Activated gamma-delta T cell treated with Interleukin-2 at 50 U/mL for 16 hours (primary cell): ENCODE measurements at places on chromosomes 3 and 15.

GRCh38 chr3:188417766-188418165 is 263.8 kb downstream of the LPP start:
- DNase-seq, result no peak

DNA sequence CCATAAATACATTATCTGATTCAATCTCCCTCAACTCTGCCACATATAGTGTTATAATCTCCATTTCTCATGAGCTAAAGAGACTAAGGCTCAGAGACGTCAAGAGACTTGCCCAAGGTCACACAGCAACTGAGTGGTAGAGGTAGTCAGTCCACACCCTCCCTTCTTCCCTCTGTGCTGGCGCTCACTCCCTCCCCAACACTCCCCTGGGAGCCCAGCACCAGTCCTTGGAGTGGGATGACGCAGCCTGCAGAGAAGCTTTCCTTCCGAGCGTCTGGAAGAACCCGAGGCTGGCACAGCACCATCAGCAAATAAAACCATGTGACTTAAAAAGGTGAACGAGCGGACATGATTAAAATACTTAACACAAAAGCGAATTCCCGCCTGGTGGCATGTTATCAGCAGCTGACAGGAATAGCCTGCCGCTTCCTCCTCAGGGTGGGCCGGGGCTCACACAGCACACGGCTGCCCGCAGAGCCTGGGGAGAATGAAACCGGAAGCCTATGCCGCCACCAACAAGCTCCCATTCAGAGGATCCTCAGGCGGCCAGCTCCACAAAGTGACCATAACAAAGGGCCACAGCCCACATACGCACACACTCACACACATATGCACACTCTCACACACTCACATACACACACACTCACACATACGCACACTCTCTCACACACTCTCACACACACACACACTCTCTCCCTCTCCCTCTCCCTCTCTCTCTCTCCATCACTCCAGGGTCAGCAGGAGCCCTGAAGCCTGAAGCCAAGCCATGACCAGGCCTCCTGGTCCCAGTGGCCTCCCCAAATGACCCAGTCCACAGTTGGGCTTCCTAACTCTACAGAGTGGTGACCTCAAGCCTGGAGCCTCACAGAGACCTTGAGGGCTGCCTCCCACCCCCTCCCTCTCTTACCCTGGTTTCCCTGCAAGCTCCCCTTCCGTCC is 120.5 kb downstream of the XXYLT1 start:
- peak; percentile 13 for DNase-seq

DNA sequence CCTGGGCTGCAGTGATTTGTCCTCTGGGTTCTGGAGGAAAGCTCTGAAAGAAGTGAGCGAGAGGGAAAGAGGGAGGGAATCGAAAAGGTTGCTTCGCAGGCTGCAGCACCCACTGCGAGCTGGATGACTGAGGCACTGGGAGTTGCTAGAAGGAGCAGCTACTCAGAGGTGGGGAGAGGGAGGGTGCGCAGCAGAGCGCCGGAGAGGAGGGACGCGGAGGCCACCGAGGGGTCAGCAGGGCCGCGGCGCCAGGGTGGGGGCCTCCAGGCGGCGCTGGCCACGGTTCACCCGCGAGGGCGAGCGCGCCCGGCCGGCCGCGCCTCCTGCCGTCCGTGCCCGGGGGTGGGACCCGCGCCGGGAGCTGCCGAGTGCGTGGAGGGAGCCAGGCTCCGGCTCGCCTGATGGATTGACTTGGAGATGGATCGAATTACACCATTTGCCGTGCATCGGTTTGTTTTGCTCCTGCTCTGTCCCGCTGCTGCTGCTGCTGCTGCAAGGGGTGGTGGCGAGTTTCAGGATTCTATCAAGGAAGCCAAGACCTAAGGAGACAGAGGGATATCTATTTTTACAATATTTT is at the start of gene SEMA6D:
SEMA6D (plus strand) TSS at position 470 of the 577 bp plus-strand sequence. CDS start 42,294 bp downstream, outside the sequence.
- no peak for DNase-seq

GRCh38 chr3:157042226-157042625 is 117.7 kb downstream of the CCNL1 start:
- DNase-seq, result no peak

GRCh38 chr15:55917881-55918296 is 75.5 kb downstream of the NEDD4 start:
- DNase-seq, result no peak

DNA sequence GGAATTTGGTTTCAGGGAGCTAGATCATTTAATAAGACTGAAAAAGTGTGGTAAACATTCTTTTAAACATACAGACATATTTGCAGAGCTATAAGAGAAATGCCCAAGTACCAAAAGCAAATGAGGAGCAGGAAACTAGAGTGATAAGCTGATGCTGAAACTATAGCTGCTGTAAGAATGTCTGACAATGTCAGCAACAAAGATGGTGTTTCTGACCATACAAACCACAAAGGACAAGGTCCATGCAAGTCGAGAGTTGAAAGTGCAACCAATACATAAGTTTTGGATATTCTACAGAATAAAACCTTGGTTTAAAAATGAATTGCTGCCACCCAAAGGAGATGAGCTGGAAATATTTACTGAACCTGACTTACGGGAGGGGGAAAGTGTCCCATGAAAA is 610.2 kb downstream of the TBL1XR1 start:
- no peak for DNase-seq

GRCh38 chr3:43893727-43894126 is 203.0 kb downstream of the ABHD5 start:
- DNase-seq, result no peak

DNA sequence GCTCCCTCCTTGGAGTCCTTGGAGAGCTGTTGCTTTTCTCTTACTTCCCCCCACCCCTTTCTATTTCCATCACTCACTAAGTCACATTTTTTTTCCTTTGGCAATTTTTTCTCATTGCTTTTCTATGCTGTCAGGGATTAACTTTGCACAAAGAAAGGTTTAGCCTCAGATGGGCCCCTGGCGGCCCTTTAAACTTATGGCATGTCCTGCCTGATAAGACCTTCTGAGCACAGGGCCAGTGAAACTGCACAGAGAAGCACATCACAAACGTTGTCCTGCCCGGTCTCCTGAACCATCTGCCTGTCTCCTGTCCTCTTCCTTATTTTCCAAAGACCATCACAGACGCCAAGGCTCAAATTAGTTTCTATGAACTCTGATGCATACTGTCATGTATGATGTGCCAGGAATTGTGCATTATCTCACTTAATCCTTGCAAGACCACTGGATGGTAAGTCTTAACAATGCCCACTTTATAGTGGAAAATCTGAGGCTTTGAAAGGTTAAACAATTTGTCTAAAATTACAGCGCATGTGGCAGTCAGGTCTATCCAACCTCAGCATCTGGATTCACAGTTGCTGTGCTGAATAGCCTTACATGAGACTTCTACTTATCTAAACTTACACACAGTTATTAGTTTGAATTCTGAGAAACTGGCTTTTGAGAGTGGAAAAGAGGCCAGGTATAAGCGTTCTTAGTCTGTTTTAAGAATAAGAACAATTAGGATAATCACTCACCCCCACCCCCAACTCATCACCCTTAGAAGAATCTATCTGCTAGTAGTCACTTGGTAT is 648.1 kb downstream of the NTRK3 start:
- no peak for DNase-seq

DNA sequence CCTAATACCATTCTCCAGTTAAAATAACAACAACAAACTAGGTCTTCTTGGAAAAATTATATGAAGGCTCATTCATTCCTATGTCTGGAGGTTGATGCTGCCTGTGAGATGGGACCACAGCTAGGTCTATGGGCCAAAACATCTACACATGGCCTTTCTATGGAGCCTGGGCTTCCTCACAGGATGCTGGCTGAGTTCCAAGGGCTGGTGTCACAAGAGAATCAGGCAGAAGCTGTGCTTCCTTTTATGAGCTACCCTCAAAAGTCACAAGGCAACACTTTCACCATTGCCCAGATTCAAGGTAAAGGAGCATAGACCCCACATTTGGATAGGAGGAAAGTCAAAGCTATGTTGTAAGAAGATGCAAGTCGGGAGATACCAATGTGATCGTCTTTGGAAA is 4.6 kb upstream of the RTP2 start:
- DNase-seq, result no peak

DNA sequence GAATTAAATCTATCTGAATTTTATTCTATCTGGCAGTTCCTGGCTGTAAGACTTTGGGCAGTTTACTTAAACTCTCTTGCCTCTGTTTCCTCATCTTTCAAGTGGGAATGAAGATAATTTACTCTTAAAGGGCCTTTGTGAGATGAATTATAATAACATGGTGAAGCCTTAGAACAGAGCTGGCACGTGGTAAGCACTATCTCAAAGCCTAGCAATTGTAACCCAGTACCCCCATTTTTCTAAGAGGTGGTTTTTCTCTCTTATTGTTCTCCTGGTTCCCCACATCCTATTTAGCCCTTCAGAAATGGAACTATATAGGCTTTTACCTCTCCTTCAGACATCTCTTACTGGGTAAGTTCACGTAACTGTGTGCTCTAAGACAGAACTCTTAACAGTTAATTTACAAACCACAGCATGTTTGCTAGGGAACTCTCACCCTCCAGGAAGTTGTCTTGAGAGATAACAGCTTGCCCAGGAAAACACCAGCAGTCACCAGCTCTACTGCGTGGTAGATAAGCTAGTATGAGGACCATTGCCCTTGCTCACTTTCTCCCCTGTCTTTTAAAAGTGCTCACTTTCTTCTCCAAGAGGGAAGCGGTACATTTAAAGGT is 12.3 kb upstream of the CRBN start:
- no peak for DNase-seq

- no peak for DNase-seq
Observed at GRCh38 chr3:23193831-23194230, 9.3 kb upstream of the UBE2E2 start.

DNA sequence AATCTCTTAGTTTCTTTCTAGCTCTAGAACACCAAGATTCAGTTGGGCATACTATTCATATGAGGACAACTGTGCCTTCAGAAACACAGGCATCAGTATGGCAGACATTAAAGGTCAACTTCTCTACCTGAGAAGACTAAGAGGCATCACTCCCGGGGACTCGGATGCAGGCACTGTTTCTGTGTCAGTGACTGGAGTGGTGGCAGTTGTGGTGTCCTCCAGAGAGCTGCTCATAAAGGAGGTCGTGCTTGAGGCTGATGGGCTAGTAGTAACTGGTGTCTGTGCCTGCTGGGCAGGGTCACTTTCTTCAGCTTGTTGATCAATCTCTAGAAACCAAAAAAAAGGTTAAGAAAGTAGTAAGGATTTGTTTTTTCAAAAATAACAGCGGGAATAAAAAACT is 75.2 kb downstream of the FBXL22 start:
- DNase-seq, result no peak

DNA sequence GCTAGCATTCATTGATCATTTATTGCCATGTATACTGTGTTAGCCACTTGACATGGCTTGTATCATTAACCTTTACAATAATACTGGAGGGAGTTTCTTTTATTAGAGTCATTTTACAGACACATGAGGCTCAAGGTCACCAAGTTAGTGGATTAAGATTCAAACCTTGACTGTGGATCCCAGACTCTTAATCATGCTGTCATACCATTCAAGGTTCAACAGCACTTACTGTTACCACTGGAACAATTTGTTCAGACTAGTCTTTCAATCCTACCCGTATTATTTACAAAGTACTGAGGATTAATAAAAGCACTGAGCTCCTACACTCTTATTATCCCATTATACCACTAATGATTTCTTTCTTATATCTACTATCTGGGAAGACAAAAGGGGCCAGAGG is 1.2 kb downstream of the COX17 start:
- DNase-seq, result no peak

GRCh38 chr15:71888797-71889196 is 78.4 kb downstream of the NR2E3 start:
- no peak for DNase-seq

DNA sequence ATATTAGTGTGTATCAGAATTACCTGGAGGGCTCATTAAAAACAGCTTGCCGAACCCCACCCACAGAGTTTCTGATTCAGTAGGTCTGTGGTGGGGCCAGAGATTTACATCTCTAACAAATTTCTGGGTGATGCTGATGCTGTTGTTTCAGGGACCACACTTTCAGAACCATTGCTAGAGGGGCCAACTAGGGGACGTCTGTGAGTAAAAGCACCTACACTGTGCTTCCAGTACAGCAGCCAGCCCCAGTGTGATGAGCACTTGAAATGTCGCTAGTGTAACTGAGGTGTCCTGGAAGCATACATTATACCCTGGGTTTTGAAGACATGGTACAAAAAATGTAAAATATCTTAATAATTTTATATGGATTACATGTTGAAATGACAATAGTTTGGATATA is 33.0 kb downstream of the AGTR1 start:
- DNase-seq, result no peak

- no peak for DNase-seq
Observed at GRCh38 chr3:117228466-117228865, 518.9 kb downstream of the TUSC7 start.

GRCh38 chr15:51105430-51106016 is 10.8 kb upstream of the TNFAIP8L3 start:
- DNase-seq, result no peak

GRCh38 chr3:122515870-122516269 is 1.1 kb upstream of the KPNA1 start:
- DNase-seq, result no peak
